AML-193 (cell line): ENCODE measurements at places on chromosomes 5 and 9.

DNA sequence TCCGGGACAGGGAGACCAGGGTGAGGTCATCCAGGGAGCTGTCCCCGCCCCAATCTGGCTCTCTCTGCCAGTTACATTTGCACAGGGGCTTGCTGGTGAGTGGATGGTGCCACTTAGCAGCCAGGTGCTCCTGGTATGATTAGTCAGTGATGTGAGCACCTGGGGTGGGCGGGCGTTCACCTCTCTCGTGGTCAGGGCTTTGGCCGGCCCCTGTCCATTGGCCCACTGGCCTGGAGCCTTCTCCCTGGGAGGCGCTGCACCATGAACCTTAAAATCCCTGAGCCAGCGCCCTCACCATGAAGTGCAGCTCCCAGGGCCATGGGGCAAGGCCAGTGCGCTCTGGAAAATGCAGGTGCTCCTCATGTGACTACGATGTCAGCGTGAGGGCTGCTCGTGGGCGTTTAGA lies 2.0 kb downstream of the NKD2 start:
- DNase-seq = no peak

DNA sequence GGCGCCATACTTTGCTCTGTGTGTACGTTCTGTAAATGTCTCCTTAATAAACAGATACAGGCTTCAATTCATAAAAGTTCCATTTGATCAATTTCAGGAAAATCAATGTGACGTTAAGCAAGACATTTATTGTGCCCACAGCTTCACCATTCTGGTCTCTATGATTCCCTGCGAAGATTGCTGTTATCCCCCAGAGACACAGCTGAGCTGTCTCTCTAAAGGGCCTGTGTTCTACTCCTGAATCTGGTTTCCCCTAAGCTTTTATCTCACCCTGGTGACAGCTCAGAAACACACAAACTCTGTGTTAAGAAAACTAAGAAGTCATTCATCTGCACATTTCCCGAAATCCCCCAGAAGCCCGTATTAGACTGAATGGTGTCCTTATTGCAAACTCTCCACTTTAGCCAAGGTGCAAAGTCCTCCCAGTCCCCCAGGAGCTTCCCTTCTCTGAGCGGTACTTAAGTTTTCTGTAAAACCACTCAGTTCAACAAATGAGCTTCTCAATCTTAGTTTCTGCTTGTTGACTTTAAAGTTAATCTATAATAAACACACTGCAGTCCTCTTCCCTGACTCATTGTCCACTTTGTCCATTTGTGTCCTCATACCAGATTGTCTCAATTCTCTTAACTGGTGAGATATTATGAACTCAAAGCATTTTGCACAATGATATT lies 1.4 kb upstream of the C5orf15 start:
- DNase-seq = no peak

DNA sequence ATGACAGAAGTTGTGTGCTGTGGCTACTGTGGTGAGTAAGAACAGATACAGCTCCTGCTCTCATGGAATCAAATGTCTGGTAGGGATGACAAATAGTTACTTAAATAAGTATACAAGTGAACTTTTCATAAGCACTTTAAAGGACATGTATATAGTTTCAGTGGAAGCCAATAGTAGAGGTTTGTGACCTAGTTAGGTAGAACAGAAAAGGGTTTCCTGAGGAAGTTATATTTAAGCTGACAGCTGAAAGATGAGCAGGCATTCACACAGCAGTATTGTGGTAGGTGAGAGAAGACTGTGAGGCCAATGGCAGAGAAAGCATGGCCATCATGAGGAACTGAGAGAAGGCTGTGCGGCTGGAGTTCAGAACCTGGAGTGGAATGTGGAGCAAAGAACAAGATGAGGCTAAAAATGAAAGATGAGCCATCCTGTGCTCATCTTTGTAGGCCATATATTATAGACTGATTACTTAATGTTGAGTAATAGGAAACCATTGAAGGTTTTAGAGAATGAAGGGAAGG lies 15.4 kb downstream of the FAM174A start:
- no peak for DNase-seq

DNA sequence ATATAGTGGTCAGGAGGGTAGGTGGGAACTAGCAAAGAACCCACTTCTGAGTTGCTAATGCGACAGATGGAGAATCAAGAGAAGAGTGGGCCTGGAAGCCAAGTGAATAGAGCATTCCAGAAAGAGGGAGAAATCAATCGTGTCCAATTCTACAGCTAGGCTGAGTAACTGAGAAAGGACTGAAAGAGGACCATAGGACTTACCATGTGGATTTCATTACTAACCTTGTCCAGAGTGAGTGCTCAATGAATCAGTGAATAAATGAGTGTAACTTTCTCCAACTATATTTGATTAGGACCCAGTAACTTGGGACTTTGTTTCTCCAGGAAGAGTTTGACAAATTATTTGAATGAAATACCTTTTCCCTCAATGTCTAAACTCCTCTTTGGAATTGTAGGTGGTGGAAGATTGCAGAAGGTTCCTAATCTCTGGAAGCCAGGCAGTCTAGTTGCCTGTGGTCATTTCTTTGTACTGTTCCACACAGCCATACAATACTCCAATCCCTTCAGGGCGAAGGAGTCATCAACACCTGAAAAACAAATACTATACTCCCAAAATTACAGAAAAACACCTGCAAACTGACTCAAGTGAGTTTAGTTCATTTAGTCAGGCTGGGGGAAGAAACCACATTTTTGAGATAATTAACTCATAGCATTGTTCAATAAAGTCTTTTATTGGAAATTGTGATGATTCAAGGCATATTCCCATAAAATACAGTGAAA lies 2.6 kb upstream of the F2RL1 start:
- DNase-seq = no peak

GRCh38 chr5:608429-609370 lies 3.4 kb upstream of the CEP72 start:
- DNase-seq = no peak

DNA sequence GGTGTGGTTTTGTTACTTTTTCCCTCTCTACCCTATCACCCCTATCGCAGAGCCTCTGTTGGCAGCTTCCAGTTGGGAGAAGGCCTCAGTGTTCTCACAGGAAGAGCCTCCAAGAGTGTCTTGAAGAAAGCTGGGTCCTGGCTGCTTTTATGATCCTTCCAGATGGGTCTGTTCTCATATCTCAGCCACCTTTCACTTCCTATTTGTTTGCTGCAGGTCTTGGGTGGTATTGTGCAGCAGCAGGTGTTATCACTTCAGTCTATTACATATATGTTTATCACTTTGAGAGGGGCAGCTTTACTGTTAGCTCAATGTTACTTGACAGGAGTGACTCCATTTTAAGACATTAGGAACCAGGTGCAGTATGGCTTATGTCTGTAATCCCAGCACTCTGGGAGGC lies 59.2 kb upstream of the GDNF start:
- DNase-seq = no peak

DNA sequence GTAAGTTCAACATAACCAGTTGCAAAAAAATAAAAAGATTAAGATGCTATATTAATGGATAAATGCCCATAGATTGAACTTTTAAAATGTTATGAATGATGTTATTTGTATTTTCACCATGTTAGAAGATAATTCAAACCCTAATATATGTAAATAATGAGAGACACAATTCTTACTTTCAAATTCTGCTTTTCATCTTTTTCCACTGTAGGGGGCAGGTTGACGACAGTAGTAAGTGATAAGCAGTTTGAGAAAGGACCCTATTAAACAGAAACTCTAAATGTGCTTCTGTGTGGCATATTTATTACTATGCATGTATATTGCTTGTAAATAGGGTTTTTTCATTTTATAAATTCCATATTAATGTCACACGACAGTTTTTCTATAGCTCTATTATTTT lies 591.1 kb downstream of the SEMA5A start:
- no peak for DNase-seq

GRCh38 chr5:116730706-116731105 lies 156.1 kb upstream of the SEMA6A start:
- DNase-seq = no peak

GRCh38 chr5:97874491-97874890 lies 691.4 kb upstream of the RIOK2 start:
- no peak for DNase-seq

DNA sequence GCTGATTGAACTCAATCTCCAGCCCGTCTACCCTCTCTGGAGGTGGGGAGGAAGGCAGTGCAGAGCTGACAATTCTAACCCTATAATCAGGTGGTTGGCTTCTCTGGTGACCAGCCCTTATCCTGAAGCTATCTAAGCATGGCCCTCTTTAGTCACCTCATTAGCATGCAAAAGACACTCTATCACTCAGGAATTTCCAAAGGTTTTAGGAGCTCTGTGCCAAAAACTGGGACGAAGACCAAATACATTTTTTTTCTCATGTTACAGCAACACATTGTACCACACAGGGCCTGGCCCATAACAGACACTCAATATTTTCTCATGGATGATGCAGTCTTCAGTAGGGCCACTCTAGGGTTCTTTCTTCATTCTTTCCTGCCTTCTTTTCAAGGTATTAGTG lies 118.8 kb upstream of the VLDLR start:
- DNase-seq = no peak

GRCh38 chr5:160511280-160511929 lies 89.8 kb downstream of the PTTG1 start:
- no peak for DNase-seq

DNA sequence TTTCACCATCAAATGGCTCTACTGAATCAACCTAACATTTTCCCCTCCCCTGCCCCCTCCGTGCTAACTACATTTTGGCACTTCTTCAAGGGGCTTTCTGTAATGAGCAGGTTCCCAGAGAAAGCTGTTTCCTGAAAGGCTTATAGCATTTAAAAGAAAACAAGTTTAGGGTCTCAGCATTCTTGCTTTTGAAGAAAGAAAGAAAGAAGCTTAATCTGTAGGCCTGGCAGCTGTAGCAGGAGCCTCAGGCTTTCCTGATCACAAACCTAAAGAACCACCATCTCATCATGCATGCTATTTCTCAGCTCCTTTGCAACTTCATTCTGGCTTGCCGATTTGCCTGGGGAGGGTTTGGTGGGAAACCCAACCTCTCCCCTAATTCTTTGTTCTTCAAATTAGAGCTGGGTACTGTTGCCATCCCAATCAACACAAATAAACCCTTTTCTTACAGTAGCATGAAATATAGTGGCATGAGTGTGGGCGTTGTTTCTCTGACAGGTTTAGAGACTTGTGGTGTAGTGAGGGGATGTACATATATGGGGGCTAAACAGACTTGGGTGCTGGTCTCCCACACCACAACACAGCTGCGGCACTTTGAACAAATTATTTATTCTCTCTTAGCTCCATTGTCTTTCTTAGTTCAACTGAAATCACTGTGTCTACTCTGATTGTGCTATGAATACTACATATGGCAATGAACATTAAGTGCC lies 160.5 kb upstream of the TNC start:
- no peak for DNase-seq

GRCh38 chr9:38417003-38417945 lies 7.0 kb downstream of the IGFBPL1 start:
- no peak for DNase-seq

DNA sequence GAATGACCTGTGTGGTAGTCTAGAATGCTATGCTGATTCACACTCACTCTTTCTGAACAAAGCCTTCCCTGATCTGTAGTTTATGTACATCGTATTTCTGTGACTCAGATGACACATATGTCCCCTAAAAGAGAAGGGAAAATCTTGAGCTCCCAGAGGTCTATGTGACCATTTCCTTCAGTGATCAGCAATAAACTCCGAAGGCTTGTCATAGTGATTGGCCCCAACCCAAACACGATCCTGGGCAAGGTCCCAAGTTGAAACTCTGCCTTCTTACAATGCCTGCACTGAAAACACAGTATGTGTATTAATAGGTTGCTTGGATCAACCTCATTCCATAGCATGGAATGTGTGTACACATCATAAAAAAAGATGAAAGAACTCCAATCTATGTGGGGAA lies 685.8 kb downstream of the MAT2B start:
- DNase-seq = no peak

GRCh38 chr9:86645303-86645702 lies 291.1 kb upstream of the TUT7 start:
- DNase-seq = no peak

GRCh38 chr9:109190151-109190550 lies 23.1 kb upstream of the FRRS1L start:
- no peak for DNase-seq

DNA sequence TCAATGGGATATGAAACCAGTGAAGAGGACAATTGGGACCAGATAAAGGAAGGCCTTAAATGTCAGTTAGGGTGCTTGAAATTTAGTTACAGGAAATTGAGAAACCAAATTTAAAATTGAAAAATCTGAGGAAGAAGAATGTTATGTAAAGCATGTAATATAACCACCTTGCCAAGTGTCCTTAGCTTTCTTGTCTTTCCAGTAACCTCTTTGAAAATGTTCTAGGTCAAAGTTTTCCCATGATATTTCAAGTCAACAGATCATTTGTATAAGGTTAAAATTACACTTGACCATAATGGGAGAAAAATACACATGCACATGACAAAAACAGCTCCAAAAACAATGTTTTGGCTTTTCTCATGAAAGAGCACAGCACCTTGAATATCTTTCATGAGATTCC lies 21.1 kb downstream of the LOX start:
- DNase-seq = no peak

GRCh38 chr9:122053064-122053463 lies 40.0 kb downstream of the TTLL11 start:
- no peak for DNase-seq

GRCh38 chr5:112795944-112796678 lies 58.4 kb downstream of the APC start:
- DNase-seq = no peak

DNA sequence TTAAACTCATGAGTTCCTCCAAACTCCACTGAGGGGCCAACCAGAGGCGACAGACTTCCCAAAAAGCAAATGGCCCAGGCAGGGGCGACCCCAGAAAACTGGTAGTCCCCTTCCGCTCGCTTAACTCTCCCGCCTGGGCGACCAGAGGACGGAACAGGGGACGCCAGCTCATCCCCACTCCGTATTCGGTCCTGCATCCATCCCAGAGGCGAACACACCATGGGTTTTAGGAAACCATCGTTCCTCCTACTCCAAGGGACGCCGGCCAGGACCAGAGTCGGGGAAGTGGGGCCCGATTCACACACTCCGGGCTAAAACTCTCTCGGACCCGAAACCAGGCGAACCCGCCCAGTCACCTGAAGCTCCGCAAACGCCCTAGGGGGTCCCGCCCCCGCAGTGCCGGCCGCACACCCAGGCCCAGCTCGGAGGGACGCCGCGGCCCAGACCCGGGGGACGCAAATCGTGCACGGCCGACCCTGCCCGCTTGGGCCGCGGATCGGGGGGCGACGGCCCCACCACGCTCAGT lies 478 bp downstream of the TEX10 start:
- peak; percentile 14 for DNase-seq

- peak; percentile 8 for DNase-seq
Measured at GRCh38 chr5:61327760-61328753, 4.0 kb upstream of the ZSWIM6 start.

GRCh38 chr5:52544738-52545137 lies 243.0 kb upstream of the ITGA1 start:
- DNase-seq = no peak

- no peak for DNase-seq
Measured at GRCh38 chr9:94139672-94140417, 55.6 kb downstream of the PTPDC1 start.
